AG08396 (cell line): ENCODE measurements at places on chromosomes 5 and 9.

DNA sequence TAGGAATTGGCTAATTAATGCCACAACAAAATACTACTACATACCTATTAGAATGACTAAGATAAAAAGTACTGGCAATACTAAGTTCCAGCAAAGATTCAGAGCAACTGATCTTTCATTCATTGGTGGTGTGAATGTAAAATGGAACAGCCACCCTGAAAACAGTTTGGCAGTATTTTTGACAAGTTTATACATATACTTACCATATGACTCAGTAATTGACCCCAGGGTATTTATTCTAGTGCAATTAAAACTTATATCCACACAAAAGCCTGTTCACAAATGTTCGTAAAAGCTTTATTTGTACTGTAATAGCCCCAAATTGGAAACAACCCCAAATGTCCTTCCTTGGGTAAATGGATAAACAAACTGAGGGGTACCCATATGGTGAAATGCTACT is 270.8 kb upstream of the ACTBL2 start:
- DNase-seq = no peak

DNA sequence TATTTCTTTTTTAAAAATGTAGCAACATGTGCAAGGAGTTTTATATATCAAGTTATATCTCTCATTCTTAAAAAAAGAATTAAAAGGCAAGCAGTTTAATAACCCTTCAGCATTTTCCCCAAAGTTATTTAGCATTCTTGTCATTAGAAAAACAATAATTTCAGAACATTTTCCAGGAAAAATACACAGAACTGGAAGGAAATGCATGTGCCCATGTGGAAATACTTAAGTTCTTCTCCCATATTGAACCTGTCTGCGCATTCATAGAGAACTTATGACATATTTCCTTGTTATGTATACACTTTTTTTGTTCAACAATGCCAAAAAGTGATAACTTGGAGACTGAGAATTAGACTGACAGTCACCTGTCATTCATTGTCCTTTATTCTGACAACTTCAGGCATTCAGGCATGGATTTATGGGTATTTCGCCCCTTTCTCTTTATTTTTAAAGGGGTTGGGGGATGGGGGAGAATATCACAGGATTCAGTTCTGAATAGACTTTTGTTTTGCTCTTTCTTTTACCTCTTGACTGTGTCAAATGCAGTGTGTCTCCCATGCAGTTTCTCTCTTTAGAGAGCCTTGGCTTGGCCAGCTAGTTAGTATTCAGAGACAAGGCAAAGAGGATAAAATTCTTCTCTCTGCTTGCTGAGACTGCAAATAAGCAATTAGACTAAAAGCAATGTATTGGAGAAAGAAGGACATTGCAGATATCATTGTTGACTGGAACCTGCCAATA is 701.0 kb downstream of the NR2F1-AS1 start:
- no peak for DNase-seq

DNA sequence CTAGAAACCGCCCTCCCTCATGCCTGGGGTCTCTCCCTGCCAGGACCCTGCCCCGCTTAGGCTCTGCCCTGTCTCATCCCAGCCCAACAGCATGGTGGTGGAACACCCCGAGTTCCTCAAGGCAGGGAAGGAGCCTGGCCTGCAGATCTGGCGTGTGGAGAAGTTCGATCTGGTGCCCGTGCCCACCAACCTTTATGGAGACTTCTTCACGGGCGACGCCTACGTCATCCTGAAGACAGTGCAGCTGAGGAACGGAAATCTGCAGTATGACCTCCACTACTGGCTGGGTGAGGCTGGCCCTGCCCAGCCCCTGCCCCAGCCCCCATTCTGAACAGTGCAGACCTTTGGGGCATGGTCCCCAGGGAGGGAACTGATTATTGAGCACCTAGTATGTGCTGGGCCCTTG is 33.9 kb downstream of the GSN start:
- no peak for DNase-seq

DNA sequence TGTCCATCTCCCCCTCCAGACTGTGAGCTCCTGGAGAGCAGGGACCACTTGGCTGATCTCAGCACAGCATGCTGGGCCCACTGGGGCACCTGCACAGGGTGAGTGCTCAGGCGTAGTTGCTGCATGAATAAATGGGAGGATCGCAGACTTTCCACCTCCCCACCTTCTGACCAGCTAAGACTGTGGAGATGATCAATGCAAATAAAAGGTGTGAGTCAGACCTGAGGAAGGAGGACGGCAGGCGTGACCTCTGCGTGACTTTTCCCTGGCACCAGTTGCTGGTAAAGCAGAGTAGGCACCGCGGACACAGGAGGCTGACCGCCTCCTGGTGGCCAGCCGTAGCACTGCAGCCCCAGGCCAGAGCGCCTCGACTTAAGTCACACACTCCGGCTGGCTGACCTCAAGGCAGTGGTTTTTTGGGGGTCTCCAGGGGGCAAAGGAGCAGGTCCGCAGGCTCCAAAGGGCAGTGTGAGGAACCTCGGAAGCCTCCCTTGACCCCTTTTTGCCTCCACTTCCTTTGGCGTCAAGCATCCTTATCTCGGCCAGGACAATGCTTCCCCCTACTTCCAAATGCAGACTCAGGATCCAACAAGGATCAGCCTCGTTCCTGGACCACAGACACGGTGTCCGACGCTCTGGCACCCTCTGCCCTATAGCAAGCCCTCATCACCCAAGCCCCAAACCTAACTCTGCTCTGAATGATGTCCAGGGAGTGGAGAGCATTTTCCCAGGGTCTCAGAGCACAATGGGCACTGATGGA is 12.7 kb upstream of the TDRD7 start:
- DNase-seq = peak; percentile 83

GRCh38 chr9:95383845-95384244 is 66.3 kb upstream of the FANCC start:
- no peak for DNase-seq

GRCh38 chr5:180161420-180162303 is 47.3 kb downstream of the RASGEF1C start:
- DNase-seq = no peak

GRCh38 chr5:123350742-123351141 is 72.5 kb downstream of the CEP120 start:
- DNase-seq = no peak

DNA sequence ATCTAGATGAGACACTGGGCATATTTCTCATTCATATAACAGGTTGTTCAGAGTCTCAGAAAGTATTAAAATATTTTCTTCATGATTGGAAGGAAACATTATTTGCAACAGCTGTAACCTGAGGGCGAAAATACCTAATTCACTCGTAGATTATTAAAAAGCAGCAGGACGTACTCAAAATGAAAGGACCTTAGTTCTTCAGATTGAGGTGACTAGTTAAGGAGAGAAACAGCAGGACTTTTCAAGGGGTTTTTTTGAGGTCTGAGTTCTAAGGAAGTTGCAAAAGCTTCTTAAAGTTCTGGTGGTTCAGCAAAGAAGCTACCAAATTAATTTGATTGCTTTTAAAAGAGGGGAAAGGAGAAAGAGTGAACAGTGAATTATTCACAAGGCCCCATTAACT is 174.9 kb downstream of the TMEM161B start:
- DNase-seq = no peak

DNA sequence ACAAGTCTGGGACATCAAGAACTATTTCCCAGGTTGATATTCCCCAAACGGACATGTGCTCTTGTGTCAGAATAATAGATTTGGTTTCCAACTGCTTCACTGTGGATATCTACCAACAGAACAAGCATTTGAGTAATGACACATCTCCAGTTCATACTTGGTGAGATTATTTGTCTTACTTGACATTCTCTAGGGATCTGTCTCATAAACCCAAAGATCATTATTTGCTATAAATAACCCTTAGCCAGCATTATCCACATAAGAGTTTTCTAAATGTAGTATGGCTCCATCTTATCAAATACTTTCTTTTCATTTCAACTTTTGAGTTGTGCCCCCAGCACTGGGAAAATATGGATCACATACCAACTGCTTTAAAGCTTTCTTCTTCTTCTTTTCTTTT is 1063.9 kb upstream of the CDH18 start:
- no peak for DNase-seq

GRCh38 chr9:89497257-89497963 is 503 bp downstream of the SEMA4D start:
- no peak for DNase-seq

DNA sequence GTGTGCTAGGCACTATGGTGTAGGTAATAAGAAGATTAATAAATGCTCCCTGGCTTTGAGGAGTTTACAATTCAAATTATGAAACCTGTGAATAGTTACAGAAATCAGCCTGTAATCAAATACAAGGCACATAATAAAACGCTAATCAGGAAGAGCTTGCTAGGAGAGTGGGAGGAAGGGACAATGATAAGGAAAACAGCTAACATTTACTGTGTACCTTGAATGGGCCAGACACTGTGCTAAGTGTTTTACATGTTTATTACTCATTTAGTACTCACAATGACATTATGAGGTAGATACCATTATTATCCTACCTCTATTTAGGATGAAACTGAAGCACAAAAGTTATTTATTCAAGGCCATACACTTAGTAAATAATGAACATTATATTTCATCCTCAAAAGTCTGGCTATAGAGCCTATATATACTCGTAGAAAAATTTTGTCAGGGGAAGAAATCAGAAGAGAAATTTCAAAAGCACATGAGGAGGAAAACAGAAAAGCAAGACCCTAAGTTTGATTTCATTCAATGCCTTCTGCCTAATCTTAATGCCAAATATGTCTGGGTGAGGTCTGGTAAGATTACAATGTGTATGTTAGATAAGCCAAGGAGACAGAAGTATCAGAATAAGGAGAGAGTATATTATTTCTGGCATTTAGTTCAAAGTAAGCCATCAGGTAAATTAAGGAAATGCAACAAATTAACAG is 35.9 kb downstream of the AFF4 start:
- no peak for DNase-seq

- peak; percentile 87 for DNase-seq
Measured at GRCh38 chr9:90301277-90301653, 341.4 kb downstream of the DIRAS2 start.

DNA sequence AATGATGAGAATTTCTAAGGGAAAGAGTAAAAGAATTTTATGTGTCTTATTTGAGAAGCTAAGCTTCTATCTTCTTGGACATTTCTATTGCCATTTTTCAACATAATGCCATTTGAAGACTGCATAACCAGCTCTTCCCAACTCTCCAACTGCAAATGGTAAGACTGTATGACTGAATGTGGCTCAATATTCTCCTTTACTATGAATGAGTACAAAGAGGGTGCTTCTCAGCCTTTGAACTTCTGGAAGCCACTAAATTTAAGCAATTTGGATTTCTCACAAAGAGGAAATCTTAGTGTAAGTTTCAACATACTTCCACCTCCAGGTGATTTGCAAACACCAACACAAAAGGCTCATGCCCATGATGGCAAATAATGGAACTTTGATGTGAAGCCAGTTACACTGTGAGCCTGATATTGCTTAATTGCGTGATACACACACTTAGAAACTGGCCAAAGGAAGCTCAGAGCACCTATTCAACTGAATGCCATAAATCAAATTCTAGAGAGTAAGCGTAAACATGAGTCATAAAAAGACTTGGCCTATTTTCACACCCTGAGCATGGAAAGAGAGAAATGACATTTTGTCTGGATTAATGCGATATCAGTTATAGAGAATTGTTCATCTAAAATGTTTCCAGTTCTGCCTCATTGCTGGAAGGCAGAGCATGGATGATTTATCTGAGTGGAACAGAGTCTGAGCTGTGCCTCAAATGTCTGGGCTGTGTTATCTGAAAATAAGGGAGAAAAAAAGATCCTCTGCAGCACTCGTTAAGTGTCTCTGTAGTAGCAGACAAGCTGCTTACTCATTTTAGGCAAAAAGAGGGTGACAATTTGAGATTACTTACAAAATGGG is 145.3 kb downstream of the PLK2 start:
- DNase-seq = no peak

GRCh38 chr5:33401482-33402390 is 39.0 kb upstream of the TARS1 start:
- DNase-seq = peak; percentile 21

DNA sequence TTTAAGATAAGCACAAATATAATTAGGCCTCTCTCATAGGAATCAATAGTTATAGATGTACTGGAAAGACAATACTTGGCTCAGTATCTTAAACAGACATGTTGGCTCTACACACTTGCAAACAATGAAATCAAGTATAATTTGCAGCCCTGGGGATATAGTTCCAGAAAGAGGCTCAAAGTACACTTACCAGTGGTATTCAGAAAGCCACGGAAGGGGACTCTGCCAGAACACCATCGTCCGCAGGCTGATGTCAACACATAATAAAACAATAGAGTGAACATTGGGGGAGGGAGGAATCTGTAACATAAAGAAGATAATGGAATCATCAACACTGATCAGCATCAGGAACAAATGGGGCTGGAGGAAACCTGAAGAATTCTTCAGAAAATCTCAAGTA is 31.2 kb upstream of the EBF1 start:
- no peak for DNase-seq

- peak; percentile 52 for DNase-seq
Measured at GRCh38 chr5:1792842-1793266, 6.8 kb downstream of the MRPL36 start.

DNA sequence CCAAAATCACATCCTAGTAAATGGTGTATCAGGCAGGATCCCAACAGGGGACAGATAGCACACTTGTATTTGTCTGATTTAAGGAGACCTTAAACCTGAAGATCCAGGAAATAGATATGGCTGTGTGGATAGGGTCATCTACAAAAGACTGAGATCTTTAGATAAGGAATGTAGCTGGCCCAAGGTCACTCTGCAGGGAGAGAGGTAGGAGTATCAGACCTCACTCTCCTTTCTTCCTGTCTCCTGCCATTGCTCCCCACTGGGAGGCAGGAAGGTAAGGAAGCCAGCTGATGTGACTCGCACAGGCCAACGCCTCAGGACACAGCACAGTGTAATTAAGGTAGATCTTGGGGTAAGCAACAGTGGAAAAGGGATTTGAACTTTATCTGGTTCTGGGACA is 85.8 kb downstream of the PLPPR1 start:
- DNase-seq = no peak

DNA sequence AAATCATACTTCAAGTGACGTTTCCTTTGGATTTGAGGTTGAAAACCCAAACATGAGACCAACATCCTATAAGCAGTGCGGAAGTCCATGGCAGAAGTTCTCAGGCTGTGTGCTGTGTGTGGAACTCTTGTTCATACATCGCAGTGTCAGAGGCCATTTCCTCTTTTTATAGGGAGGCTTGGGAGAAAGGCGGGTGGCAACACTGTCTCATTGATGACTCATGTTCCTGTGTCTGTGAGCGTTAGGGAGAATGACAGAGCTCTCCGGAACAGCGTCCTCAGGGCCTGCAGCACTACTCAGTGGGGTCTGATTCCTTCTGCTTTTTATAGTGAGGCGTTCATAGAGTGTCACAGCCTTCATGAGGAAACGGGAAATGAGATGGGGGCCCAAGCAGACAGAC is 98.8 kb upstream of the BASP1 start:
- DNase-seq = peak; percentile 81

DNA sequence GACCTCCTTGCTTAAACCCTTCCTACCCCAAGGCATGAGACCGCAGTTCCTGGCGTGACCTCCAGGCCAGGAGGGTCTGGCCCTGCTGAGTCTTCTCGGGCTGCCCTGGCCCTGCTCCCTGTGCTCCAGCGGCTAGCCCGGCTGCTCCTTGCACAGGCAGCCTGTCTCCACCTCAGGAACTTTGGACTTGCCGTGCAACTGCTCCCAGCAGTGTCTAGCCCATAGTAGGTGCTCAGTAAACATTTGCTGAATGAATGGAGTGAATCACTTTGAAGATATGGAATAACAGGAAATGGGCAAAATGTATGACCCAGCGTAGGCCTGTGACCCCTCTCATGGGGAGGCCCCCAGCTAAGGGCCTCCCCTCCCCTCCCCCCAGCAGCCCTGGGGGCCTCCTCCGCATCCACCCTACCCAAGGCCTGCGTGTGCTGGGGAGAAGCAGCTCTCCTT is 127.1 kb downstream of the ZNF354C start:
- no peak for DNase-seq
